Stimulated activated CD8-positive, alpha-beta memory T cell treated with anti-CD3 and anti-CD28 coated beads, Interleukin-15, amount 100 ng/mL, for 4 hours (primary cell): ENCODE measurements at places on chromosomes 4 and X.

- DNase-seq, result no peak
Measured at GRCh38 chr4:105196523-105197145, 50.0 kb downstream of the TET2 start.

DNA sequence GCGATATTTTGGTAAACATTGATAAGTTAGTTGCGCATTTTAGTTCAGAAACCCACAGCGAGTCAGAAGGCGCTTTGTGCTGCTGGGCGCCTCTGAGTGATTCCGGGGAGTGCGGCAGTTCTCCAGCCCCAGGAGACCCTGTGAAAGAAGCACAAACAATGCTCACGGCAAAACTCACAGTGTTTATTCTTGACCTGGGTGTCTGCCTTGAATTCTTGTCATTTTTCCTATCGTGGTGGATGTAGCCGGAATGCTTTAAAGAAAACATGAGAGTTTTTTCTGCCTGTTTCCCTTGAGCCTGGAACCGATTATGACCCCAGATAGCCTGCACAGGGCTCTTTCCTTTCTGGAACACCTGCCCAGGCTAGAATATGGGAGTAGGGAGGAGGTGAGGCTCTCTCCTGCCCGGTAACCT lies 6.7 kb downstream of the TBL1X start:
- DNase-seq, result no peak

- DNase-seq, result no peak
Measured at GRCh38 chr4:26171941-26172340, 148.9 kb upstream of the RBPJ start.

DNA sequence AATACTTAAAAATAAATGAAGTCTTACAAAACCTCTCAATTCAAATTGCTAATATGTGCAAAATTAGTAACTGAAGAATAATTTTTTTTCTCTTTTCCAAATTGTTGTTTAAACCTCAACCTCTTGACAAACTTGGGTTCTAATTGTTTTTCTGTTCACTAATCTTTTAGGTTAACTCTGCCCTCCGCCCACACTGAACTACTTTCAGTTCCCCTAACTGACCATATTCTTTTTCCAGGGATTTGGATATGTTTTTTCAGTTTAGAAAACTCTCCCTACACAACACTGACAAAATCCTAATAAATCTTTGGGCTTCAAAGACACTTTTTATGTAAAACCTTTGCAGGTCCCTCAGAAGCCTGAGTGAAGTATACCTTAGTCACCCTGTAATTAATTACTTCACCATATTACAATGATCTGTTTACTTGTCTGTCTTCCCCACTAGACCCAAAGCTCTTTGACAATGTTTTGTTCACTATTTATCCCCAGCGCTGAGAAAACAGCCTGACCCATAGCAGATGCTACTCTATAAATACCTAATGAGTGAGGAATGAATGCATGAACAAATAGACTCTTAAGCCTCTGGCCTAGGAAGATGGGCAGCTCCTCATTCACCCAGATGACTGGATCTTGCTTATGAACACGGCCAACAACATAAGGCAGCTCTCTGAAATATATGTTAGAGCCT lies 134.9 kb downstream of the MAML3 start:
- no peak for DNase-seq

DNA sequence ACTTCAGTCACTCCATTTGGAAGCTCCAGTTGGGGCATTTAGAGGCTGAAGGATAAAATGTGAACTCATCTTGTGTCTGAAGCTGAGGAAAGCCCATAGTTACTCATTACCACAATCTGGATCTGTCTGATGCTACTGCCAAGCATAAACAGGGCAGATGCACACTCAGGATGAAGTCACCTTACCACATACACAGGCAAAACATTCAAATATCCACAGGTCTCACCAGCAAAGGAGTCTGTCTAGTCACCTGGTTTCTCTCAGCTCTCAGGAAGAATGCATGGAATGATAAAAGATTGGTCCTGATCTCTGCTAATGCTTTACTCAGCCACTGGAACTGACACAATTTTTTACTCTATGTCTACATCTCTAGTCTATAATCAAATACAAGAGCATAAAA lies 13.0 kb upstream of the ODAPH start:
- DNase-seq, result no peak

GRCh38 chr4:28435314-28435713 lies 1574.7 kb downstream of the STIM2 start:
- no peak for DNase-seq

- DNase-seq, result no peak
Measured at GRCh38 chrX:115894087-115894486, 276.5 kb upstream of the AGTR2 start.

GRCh38 chr4:76989391-76990061 lies 40.0 kb downstream of the SEPTIN11 start:
- DNase-seq, result peak; percentile 12

DNA sequence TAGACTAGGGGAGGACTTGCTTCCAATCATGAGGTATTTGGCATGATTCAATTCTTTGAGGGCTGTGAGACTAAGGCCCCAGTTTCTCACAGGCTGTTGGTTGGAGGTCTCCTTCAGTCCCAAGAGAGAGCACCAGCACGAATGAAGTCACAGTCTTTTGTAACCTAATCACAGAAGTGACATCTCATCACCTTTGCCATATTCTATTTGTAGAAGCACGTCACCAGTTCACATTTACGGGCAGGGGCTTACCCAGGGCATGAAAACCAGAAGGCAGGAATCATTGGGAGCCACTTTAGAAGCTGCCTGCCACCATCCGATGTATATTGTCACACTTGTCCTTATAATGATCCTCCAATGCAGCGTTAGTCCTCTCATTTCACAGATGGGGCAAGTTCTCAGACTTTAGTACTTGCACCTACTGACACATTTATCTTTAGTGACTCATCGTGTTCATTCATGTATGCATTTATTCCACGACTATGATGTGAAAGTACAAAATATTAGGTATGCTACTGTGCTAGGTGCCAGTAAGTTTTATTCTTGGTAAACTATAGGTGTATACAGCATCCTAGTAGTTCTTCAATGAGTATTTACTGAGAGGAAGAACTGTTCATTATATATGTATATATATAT lies 163.8 kb upstream of the PGRMC2 start:
- DNase-seq, result no peak

DNA sequence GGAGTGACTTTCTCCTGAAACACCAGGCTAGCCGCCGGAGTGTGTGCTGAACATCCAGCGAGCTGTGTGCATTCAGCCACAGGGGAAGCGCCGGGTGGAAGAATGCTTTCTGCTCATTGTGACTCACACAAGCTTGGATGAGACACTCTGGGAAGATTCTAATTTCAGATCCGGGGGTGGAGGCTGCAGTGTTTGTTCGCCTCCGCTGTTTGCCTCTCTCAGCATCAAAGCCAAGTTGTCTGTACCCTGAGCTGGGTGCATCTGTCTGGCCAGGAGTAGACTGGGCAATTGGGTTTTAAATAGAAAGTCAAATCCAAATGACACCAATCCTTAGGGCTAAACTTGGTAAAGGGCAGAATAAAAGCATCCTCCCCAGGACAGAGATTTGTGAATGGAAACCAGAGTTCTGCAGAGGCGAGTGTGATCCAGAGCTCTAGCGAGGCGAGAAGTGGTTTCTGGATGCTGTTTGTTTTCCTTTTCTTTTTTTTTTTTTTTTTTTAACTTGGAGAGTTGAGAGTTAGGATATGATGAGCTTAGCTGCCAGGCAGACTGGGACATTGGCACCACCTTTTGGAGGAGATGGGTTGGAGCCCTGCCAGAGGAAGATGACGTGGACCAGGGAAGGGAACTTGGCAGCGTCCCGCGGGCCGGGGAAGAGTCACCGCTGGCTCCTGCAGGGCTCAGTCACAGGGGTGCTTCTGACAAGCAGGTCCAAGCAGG lies 196.0 kb upstream of the PSAPL1 start:
- no peak for DNase-seq

- DNase-seq, result no peak
Measured at GRCh38 chr4:159055833-159056232, 47.0 kb upstream of the RAPGEF2 start.

GRCh38 chr4:53562409-53562808 lies 28.9 kb downstream of the LNX1 start:
- no peak for DNase-seq

DNA sequence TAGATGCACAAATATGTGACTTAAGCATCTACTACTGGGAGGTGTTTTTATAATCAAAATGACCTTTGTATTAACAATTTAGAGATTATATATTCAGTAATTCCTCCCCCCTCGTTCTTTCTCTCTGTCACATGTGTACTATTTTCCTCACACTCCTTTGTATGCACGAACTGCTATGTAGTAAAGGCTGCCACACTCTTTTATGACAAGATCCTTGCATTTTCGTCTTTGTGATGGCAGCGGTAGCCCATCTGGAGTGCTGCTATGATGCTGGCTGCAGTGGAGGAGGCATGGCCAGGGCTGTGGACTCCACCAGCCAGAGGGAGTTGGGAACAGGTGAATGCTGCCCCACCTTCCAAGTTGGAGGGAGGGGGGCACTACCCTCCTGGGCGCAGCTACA lies 216.3 kb downstream of the NSUN7 start:
- no peak for DNase-seq

GRCh38 chrX:54708404-54708803 lies 89.7 kb downstream of the ITIH6 start:
- DNase-seq, result no peak

- DNase-seq, result no peak
Measured at GRCh38 chrX:130179579-130180215, 7.9 kb downstream of the RAB33A start.

DNA sequence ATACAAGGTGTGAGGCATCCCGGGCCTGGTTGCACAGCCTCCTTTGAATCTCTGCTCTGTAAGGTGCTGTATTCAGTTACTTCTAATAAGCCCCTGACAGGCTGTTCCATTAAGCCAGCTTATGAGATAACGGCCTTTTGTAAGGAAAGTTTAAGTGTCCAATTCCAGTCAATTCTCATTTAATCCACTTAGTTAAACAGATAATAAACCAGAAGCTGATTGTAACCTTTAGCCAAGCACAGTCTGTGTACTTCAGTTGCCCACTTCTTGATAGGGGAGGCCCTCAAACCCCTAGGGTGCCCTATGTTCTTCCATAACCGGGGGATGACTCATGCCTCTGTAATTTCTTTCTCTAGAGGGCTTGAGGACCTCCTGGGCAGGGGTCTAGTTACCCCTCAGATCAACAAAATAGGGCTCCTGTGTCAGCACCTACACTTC lies 63.4 kb downstream of the RASL11B start:
- DNase-seq, result no peak

- no peak for DNase-seq
Measured at GRCh38 chrX:68853665-68854251, 24.9 kb downstream of the EFNB1 start.

GRCh38 chr4:59945277-59945676 lies 1254.8 kb upstream of the ADGRL3 start:
- no peak for DNase-seq

- no peak for DNase-seq
Measured at GRCh38 chr4:113815826-113816225, 54.3 kb upstream of the CAMK2D start.

DNA sequence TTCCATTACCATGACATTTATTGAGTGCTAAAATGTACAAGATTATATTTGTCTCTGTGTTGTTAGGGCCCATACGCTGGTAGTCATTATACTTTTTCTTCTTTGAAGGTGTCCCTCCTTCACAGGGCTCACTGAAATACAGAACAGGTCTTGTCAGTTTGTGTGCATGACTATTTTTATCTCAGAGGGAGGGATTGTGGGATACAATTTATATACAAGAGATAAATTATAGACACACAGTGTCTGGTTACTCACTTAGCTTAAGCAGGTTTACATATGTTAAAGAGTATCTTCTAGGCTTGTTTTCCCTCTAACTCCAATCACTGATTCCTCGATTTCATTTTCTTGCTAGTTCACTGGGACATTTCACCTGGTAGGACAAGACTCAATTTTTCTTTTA lies 143.3 kb upstream of the GUCY1A1 start:
- DNase-seq, result no peak
